ENCODE measurements at places on chromosomes 13 and 19. TPM values are rescaled to one million over a fixed set of nuclear protein-coding genes. Genes with fewer than 3 reads are reported as not detected.

- peak; percentile 87 for DNase-seq
Observed at GRCh38 chr19:12090807-12091206, 26.3 kb downstream of the ZNF844 start.

DNA sequence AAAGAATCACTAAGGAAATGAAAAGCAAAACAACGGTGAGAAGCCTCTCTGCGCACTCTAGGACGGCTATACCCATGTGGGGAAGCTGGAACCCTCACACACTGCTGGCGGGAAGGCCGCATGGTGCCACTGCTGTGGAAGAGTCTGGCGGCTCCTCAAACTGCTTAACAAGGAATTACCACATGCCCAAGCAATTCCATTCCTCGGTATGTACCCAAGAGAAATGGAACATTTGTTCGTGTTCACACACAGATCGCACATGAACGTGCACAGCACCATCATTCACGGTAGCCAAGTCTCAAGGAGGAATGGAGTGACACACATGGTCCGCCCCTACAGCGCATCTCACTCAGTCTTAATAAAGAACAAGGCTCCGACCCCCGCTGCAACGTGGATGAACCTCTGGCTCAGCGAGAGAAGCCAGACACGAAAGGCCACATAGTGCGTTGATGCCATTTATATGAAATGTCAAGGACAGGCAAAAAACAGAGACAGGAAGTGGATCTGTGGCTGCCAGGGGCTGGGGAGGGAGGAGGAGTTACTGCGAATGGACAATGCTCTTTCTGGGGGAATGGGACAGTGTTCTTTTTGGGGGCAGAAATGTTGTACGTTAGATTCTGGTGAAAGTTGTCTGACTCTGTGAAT, 7.6 kb downstream of the CAPS start:
- DNase-seq, result no peak

DNA sequence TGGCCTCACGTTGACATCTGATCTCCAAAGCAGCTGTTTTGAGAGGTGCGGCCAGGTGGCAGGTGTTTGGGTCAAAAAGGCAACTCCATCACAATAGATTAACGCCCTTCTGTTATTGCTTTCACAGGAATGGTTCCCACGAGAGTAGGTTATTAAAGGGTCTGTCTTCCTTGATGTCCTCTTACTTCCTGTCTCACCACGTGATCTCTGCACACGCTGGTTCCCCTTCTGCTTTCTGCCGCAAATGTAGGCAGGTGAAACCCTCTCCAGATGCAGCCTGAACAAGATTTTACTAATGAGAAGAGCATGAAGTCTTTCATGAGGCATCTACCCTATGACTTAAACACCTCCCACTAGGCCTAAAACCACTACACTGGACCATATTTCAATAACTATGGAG, 22.8 kb upstream of the ZNF564 start:
- no peak for DNase-seq

DNA sequence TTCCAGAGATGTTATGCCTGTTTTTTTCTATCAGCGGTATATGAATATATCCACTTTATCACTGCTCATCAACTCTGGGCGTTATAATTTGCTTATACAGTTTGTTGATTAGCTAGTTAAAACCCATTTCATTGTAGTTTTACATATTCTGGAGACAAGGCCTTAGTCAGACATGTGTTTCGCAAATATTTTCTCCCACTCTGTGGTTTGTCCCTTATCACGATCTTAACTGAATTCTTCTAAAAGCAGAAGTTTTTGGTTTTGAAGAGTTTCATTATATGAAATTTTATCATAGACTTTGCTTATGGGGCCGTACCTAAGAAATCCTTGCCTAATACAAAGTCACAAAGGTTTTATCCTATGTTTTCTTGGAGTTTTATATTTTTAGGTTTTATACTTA, 84.6 kb downstream of the FRY start:
- DNase-seq, result no peak

DNA sequence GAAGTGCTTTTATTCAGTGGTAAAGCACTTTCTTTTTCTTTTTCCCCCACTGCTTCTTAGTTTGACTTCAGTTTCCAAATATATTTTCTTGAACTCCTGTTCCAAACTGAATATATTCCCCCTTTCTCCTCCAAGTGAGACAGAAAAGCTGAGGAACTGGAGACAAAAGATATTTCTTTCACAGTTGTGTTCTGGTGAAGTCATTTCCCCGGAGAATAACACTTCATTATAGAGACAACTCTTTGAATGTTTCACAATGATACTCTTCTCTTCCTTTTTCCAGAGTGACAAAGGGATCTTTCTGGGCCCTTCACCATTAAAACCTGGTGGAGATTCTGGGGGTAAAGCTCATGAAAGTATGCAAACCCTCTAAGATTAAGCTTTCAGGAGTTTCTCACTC, 860.8 kb upstream of the SLITRK5 start:
- no peak for DNase-seq

GRCh38 chr19:2888731-2889224, 11.9 kb upstream of the ZNF57 start:
- DNase-seq, result no peak

DNA sequence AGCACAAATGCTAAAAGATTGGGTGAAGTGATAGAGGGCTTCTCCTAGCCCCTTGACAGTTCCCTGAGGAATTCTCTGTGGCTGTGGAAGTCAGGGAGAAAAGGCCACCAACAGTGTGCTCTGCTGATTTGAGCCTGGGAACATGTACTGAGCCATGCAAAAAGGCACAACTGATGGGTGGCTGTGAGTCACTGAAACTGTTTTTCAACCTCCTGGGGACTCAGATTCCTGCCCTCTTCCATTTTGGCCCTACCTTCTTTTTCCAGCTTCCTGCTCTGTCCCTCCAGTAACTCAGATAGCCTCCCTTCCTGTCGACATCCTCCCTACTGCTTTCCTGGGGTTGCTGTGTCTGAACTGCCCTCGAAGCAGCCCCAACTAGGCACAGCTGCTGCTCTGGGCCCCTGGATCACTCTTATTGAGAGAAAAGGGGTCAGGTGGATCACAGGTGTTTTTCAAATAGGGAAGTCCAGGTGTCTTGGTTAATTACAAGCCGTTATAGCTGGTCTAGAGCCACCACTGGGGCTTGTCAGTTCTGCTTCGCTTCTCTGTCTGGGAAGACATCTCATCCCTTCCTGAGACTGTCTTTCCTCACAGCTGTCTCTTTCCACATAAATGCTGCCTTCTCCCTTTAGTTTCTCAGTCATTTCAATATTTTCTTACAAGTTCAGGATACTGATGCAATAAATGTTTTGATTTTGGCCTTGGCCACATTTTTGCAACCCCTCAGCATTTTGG, 13.7 kb downstream of the FAM124A start:
- no peak for DNase-seq

GRCh38 chr13:99347911-99348451, 40.8 kb upstream of the GPR183 start:
- DNase-seq, result no peak

DNA sequence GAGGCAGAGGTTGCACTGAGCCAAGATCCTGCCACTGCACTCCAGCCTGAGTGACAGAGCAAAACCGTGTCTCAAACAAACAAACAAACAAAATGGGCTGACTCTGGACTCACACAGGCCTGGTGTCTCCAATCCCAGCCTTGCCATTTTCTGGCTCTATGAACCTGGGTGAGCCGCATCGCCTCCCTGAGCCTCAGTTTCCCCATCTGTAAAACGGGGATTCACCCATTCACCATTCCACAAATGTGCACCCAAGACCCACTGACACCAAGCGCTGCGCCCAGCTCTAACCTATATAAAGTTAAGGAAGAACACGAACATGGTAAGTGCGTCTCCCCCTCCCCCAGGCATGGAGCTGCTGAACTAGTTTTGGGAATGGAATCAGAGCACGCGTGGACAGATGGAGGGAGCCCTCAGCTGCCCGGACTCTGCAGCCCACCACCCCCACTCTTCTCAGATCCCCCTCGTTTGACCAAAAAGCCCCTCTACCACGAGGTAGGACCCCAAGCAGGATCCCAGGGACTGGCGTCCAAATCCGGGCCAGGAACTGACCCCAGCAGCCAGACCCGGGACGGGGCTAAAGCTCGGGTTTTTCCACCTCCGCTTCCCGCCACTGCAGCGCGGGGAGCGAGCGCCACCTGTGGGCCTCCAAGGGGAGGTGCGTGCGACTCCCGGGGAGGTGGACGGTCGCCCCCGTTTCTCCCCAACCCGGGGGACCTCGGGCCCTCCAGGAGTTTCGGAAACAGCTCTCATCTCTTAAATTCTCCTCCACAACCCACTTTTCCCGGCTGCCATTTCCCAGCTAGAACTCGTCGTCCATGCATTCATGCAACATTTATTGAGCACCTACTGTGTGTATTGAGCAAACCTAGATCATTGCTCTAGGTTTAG, 33.0 kb upstream of the ADGRE5 start:
- no peak for DNase-seq

DNA sequence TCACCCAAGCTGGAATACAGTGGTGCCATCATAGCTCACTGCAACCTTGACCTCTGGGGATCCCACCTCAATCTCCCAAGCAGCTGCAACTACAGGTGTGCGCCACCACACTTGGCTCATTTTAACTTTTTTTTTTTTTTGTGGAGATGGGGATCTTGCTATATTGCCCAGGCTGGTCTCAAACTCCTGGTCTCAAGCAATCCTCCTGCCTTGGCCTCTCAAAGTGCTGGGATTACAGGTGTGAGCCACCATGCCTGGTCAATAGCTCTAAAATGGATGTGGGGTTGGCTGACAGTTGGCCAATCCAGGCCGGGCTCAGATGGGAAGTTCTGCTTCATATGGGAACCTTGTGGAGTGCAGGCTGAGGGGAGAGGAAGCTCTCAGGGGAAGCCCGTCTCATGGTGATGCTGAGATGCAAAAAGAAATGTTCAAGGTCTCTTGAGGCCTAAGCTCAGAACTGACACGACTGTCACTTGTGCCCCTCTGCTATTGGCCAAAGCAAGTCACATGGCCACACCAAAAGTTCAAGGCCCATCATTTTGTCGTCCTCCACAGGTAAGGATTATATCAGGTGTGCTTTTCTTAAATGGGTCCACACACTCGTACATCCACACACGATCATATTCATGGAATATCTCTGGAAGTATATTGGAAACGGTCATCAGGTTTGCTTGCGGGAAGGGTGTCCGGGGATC, 6.8 kb upstream of the KLC3 start:
- no peak for DNase-seq

GRCh38 chr13:76851961-76852360, 34.2 kb downstream of the KCTD12 start:
- DNase-seq, result no peak

DNA sequence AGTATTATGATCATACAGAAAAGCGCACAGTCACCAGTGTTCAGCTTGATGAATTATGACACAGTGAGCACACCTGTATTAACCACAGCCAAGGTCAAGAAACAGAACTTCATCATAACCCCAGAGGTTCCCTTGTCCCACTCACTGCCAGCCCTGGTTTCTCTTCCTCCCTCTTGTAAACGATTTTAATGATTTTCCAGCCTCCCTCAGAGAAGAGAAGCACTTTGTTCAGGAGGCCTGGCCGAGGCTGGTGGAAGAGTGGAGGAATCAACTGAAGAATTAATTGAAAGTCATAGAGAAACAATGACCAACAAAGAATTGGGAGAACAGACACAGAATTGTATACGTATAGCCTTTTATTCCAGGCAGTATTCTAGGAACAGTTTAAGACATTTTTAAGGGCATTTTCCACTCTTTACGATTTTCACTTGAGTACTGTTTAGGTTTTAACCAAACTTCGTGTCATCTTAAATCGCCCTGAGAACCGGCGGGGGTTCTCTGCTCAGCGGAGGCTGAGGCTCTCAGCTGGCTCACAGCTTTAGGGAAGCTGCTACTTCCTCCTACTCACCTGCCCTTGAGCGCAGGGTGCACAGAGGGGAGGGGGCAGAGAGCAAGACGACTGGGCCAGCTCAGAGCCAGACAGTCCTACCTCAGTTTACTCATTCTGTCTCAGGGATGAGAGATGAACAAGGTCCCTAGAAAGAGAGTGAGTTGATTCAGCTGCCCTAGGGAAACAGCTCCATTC, 108.6 kb downstream of the AKAP11 start:
- DNase-seq, result peak; percentile 30

- peak; percentile 34 for DNase-seq
Observed at GRCh38 chr13:71610876-71611275, 256.1 kb downstream of the DACH1 start.

DNA sequence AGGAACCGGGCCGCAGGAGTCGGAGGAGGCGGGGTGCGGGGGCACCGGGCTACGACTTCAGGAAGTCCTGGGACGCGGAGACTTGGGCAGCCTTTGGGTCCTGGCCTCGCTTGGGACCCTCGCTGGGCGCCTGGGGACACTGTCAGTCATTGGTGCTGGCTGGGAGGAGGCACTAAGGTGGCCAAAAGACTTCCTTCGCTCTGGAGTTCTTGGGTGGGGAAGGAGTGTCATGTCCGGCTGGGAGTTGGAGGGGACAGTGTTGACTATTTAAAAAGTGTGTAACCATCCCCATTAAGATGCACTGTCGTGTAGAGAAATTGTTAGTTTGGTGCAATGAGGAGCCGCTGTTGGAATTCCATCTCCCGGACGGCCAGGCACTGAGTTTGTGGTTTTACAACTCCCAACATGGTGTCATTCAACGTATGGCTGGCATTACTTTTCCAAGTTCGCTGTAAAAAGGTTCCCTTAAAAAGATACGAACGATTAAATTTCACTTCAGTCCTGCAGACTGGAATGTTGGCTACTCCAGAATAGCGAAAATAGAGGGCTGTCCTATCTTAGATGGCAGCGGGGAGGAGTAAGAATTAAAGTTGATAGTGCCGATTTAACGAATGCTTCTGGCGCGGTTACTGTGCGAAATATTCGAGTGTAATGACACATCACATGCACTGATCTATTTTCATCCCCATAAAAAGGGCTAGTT, 776 bp downstream of the DNAJC3 start:
- DNase-seq, result peak; percentile 24

- DNase-seq, result no peak
Observed at GRCh38 chr19:44726465-44726864, 22.0 kb upstream of the BCL3 start.

DNA sequence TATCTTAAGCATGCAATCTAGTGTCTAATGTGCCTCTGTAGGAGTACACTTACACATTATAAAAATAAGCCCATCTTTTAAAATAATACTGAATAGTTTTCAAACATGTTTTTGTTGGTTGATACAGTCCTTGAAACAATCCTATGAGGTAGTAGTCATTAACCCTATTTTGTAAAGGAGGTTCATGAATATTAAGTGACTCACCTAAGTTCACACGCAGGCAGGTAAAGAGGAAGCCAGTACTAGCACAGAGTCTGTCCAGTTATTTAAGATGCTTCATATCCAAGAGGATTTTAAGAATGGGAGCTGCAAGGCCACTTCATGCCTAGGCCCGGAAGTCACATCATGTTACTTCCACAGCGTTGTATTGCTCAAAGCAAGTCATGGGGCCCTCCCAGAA, 121.0 kb upstream of the MAB21L1 start:
- DNase-seq, result no peak

- no peak for DNase-seq
Observed at GRCh38 chr19:48489608-48490216, 20.5 kb downstream of the CYTH2 start.

- DNase-seq, result no peak
Observed at GRCh38 chr13:46598140-46598819, 45.3 kb downstream of the LRCH1 start.

GRCh38 chr19:39970425-39970674, 615 bp upstream of the PSMC4 start:
- peak; percentile 47 for DNase-seq

SELENOV gene
- not detected for total RNA-seq

MISP3 gene
- 1.1 TPM for total RNA-seq

SIGLEC9 gene
- 0.27 TPM for total RNA-seq

NECTIN2 gene
- 79.4 TPM for total RNA-seq

PHF11 gene
- 12.4 TPM for total RNA-seq

ZNF420 gene
- total RNA-seq, result 5.1 TPM
